ENCODE measurements at places on chromosomes 12 and 14.

GRCh38 chr12:32379667-32380066 lies 19.7 kb upstream of the FGD4 start:
- no peak for DNase-seq

GRCh38 chr14:101839236-101839635 lies 77.7 kb downstream of the PPP2R5C start:
- no peak for DNase-seq

GRCh38 chr14:40981247-40981646 lies 625.4 kb upstream of the LRFN5 start:
- DNase-seq: no peak

- no peak for DNase-seq
Measured at GRCh38 chr12:83168751-83169150, 482.0 kb downstream of the TMTC2 start.

DNA sequence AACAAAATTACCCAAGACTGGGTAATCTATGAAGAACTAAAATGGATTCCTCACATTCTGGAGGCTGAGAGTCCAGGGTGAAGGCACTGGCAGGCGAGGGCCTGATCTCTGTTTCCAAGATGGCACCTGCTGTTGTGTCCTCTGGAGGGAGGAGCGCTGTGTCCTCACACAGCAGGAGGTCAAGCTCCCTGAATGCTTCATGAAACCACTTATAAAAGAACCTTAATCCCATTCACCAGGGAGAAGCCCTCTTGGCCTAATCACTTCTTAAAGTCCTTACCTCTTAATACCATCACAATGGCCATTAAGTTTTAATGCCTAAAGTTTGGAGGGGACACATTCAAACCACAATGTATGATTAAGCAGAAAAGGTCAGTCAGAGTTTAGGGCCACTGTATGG lies 172.4 kb downstream of the EMP1 start:
- no peak for DNase-seq

- DNase-seq: no peak
Measured at GRCh38 chr12:110007881-110008280, 8.7 kb downstream of the ANKRD13A start.

DNA sequence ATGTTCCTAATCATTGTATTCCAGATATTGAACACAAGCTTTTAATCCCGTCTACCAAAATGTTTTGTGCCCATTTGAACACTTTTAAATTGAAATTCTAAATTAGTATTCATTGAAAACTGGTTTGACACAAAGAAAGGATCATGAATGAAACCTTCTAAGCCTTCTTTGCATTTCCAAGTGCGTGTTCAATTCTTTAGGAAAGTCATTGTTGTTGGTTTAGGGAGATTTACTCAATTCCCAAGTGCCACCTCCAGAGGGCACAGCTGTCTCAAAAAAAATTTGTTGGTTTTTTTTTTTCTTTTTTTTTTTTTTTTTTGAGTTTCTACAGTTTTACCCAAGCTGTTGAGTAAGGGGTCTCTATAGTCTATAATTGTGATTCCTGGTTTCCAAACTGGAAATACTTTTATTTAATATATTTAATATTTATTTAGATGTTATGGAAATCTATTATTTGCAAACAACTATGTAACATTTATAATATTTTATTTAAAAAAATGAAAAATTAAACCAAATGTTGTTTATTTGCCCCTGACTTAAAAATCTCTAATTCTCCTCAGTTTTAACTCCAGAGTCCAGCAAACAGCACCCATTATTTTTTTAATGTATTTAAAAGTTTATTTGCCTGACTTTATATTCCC lies 79.9 kb downstream of the NEDD1 start:
- peak; percentile 58 for DNase-seq

DNA sequence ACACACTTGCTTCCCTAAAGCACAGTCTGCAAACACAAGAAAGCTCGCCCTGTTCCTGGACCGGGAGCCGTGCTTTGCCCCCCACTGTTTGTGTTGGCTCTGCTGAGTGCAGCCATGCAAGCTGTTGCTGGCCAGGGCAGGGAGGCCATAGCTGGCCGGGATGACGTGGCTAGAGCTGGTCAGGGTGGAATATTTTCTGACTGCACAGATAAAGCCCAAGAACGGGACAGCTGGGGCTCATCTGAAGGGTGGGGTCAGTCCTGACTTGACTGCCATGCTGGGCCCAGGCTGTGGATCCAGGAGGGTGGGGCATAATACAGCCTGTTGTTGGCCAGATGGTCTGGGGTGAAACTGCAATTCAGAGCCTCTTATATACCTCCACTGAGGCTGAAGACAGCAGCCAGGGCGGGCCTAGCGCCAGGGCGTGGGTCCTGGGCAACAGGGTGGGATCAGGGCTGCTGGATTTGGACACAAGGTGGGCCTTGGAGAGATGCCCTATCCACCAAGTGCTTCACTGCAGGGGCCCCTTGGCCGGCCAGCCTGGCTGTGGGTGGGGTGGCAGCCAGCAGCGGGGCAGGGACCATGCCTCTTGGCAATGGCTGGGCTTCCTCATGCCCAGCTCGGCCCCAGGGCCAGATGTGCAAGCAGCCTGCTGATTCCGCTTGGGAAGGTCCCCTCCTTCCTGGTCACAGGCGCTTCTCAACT lies 14.8 kb downstream of the KMT5A start:
- DNase-seq: no peak

DNA sequence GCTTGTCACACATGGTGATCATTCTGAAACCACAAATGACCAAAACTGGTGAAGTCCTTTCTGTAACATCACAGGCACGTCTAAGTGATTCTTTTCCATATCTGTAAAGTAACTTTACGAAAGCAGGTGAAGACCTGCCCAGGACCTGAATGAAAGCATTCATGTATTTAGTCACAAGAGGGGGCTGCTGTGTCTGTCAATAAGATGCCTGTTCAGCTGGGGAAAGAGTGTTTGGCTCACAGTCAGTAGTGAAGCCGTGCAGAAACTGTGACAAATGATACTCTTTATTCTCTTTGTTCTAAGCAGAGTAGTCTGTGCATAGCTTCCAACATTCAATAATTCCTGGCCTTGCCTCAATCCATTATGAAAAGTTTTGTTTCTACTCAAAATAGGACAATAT lies 373.5 kb upstream of the OR4E1 start:
- DNase-seq: peak; percentile 77

- no peak for DNase-seq
Measured at GRCh38 chr14:83988275-83988674, 1541.7 kb upstream of the FLRT2 start.

GRCh38 chr14:60760209-60760608 lies 25.6 kb downstream of the MNAT1 start:
- no peak for DNase-seq

DNA sequence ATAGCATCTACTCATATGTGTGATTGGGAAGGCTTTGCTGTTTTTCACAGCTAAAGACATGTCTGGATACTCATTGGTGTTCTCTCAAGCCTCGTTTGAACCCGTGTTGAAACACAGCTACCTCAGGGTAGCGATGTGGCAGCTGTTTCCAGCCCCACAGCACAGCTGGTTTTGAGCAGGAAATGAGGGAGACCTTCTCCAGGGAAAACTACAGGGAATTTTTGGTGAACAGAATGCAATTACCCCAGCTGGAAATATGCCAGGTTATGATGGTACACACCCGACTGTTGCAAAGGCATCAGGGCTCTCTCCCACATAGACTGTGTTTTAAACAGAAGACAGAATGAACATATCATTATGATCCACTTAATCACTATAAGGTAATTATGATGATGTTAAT lies 828.9 kb downstream of the VRK1 start:
- DNase-seq: no peak

DNA sequence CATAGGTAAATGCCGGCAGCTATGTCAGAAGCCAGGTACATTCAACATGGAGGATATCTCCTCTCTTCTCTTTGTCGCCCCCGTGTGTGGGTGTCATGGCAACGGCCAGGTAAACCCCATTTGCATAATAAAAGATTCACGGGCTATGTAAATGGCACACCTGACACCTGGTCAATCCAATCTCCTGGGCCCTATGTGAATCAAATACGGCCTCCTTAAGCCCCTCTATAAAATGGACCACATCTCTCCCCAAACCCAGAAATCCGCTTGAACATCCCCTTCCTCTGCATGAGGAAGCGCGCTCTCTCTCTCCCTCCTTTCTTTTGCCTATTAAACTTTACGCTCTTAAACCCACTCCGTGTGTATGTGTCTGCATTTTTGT lies 363.7 kb downstream of the SOX5 start:
- no peak for DNase-seq

DNA sequence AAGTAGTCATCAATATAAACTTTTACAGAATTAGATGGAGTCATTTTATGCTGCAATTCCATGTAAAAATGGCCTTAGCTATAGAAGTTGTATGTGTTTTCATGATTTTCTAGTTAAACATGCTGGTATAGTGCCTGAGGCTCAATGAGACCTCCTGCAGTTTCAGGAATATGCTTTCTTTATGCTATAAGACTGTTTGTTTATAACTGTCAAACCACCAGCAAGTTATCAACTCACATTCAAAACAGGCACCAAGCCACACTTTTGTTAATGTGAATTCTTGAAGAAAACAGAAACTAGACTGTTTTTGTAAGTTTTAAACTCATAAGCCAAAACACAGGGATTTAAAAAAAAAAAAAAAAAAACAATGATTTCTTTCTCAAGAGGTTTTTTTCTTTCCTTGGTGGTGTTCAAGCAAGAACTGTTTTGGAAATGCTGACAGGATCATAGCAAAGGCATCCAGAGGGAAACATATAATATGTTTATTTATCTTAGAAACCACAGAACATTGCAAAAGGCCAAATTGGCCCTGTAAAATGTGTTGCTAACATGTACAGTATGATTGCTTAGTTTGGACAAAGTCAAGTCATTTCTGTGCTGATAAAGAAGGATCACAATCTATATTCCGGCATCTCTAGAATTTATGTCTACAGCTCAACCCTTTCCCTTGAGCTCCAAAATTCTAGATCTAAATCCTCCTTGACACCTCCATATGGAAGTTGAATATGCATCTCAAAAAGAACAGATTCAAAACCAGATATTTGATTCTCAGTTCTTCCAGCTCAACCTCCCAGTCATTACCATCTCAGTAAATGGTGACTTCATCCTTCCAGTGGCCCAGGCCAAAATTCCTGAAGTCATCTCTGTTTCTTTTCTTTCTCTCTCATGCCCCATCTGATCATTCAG lies 29.0 kb upstream of the LUM start:
- peak; percentile 47 for DNase-seq

GRCh38 chr12:38161123-38162000 lies 155.2 kb upstream of the ALG10B start:
- DNase-seq: no peak

GRCh38 chr14:89030921-89031320 lies 206.5 kb downstream of the TTC8 start:
- DNase-seq: no peak

DNA sequence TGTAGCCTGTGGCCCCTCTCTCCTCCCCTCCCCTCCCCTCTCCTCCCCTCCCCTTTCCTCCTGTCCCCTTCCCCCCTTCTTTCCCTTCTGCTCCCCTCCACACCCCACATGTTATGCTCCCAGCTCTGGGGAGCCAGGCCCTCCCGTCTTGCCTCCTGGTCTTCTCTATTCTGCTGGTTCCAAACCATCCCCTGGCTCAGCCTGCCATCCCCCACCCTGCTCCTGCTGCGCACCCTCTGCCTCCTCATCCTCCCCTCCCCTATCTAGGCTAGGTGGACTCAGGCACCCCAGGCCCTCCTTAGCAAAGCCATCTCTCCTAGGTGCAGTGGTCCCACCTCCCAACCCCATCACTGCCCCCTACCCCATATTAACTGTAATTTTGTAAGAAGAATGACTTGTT lies 99.5 kb downstream of the CALM1 start:
- no peak for DNase-seq

- DNase-seq: no peak
Measured at GRCh38 chr12:13454991-13455777, 258.7 kb downstream of the EMP1 start.

DNA sequence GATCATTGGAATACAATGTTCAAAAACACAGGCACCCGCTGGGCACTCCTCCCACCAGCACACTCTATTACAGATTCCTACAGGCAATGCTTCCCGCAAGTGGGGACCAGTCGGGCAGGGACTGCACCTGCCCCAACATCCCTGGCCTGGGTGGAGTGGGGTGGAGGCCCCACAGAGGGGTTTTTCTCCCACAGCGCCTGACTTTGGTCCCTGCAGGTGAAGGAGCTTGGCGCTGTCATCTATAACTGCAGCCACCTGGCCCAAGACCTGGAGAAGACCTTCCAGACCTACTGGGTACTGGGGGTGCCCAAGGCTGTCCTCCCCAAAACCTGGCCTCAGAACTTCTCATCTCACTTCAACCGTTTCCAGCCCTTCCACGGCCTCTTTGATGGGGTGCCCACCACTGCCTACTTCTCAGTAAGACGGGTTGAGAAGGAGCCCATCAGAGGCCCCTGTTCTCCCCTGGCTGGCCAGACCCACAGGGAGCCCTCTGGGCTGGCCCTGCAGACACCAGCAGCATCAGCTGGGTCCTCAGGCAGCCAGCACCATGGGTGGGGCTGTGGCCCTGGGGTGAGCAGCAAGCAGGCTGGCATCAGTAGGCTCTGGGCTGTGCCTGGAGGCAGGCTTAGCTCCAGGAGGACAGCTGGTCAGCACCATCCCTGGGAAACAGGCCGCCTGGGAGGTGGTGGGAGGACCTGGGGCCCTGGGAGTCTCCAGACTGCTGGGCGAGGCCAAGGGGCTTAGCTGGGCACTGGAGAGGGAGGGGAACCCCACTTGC lies 6.0 kb downstream of the PLD4 start:
- DNase-seq: no peak

- peak; percentile 31 for DNase-seq
Measured at GRCh38 chr12:54159140-54159539, 29.6 kb downstream of the SMUG1 start.

Data from SK-MEL-5 (cell line).